ENCODE measurements at places on chromosomes 2 and 18.

DNA sequence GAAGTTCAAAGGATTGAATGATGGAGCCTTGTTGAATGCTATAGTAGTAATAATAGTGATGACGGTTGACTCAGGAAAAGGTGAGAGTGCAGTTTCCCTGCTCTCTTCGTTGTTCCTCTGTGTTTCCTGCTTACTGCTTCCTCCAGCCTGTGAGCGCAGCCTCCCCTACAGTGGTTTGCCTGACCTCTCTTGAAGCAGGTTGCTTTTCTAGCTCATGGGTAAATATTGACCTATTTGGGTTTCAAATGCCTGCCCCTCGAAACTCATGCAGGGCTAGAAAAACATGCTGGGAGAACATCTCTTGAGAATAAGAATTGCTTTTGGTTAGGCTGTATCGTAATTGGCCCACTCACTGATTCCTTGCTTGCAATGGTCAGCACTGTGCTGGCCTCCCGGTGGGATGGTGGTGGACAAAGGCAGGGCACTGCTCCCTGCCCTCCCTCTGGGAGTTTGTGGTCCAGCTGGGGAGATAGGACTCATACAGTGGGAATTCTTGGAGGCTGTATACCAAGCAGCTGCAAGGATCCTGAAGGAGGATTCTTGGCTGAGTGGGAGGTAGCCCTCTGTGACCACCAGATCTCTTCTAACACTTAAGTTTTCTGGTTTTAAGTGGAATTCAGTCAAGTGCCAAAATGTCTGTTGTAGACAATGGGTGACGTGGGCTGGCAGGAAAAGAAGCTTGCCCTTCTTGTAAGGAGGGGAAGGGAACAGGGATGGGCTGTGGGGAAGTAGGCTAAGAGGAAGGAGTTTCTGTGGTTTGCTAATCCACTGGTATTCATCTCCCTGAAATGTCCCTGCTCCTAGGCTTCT, 5.4 kb upstream of the RNF181 start:
- H3K27me3 ChIP-seq, result no peaks in the 10 kb centered on the region
- peaks cover 5% of the 10 kb centered on the region for H3K36me3 ChIP-seq
- H3K4me3 ChIP-seq, result no peak overlapping the region
- no peak overlapping the region for H3K27ac ChIP-seq
- peaks cover 35% of the 10 kb centered on the region for H3K4me1 ChIP-seq

- no peaks in the 10 kb centered on the region for H3K36me3 ChIP-seq
- no peaks in the 10 kb centered on the region for H3K27me3 ChIP-seq
- no peaks in the 10 kb centered on the region for H3K4me1 ChIP-seq
Measured at GRCh38 chr2:220123751-220124150, 496.3 kb downstream of the SLC4A3 start.

DNA sequence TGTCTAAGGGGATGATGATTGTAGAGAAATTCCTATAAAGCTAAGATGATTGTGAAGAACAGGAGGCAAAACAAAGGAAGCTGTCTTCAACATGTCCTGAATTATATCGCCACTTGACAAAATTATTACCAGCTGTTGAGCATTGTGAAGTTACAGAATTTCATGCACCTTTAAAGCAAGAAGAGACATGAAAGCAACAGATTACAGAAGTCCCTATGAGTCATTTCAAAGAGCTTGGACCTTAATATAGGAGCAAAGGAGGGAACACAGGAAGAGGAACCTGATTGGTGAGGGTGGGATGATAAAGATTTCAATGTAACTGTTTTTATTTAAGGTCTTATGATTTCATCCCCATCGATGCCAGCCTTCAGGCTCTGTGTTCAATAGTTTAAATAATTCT, 526.9 kb upstream of the HNMT start:
- no peak for DNase-seq
- H3K27ac ChIP-seq, result no peak overlapping the region
- H3K4me1 ChIP-seq, result no peaks in the 10 kb centered on the region
- H3K4me3 ChIP-seq, result no peak overlapping the region

DNA sequence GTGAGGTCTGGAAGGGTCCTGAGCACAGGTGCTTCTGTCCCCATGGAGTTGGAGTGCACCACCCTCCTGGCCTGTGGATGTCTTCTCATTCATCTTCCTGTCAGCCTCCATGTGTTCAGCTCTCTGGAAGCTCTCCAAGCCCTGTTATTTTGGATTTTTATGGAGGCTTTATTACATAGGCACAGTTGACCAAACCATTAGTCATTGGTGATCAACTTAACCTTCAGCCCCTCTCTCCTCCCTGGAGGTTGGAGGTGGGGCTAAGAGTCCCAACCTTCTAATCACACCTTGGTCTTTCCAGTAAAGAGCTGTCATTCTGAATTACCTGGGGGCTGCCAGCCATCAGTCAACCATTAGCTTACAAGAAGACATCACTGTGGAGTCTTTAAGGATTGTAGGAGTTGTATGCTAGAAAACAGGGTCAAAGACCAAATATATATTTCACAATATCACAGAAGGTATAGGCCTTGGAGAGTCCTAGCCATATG, 7.5 kb upstream of the MCFD2 start:
- no peak overlapping the region for H3K27ac ChIP-seq
- H3K36me3 ChIP-seq, result peaks cover 14% of the 10 kb centered on the region
- H3K4me3 ChIP-seq, result no peak overlapping the region
- no peak for DNase-seq
- peaks cover 27% of the 10 kb centered on the region for H3K4me1 ChIP-seq

- H3K4me1 ChIP-seq, result no peaks in the 10 kb centered on the region
- no peak for DNase-seq
- peaks cover 12% of the 10 kb centered on the region for H3K27me3 ChIP-seq
- H3K36me3 ChIP-seq, result no peaks in the 10 kb centered on the region
Measured at GRCh38 chr2:29376541-29376940, 261.3 kb downstream of the CLIP4 start.

Data from activated T-helper 1 cell treated with anti-CD3 and anti-CD28 coated beads, Interleukin-12 subunit alpha, Interleukin-12 subunit beta, Interleukin-2, Interleukin-4 antibody, amounts not matched to agents 30 ng/mL and 10 ng/mL and 1 ng/mL, durations not matched to agents 14 hours and 24 hours and 36 hours (primary cell).